Right ventricle myocardium inferior (tissue), 1 donor: ENCODE measurements at places on chromosomes 1 and 21. TPM values are rescaled to one million over a fixed set of nuclear protein-coding genes. Genes with fewer than 3 reads are reported as not detected.

Gene SDC3
- 28.5 TPM for total RNA-seq

Gene KCNJ9
- total RNA-seq: not detected

Gene ROR1
- 8.4 TPM for total RNA-seq

Gene SMYD2
- total RNA-seq: 205 TPM

DNA sequence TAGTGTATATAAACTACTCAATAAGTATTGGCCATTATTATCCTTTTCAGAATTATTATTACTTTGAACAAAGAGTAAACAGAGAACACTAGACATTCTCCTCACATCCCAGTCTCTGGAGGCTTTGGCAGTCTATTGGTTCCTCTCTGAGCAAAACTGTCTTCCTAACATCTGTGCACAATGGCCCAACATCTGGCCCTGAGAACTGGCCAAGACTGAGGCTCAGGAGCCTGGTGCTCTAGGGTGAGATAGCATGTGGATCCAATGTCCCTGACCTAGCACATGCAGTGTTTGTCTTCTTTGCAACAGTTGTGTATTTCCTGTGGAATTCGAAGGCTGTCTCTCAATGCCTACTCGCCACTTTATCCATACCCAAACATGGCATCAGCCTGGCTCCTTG lies 313.2 kb upstream of the KAZN start:
- DNase-seq: no peak

DNA sequence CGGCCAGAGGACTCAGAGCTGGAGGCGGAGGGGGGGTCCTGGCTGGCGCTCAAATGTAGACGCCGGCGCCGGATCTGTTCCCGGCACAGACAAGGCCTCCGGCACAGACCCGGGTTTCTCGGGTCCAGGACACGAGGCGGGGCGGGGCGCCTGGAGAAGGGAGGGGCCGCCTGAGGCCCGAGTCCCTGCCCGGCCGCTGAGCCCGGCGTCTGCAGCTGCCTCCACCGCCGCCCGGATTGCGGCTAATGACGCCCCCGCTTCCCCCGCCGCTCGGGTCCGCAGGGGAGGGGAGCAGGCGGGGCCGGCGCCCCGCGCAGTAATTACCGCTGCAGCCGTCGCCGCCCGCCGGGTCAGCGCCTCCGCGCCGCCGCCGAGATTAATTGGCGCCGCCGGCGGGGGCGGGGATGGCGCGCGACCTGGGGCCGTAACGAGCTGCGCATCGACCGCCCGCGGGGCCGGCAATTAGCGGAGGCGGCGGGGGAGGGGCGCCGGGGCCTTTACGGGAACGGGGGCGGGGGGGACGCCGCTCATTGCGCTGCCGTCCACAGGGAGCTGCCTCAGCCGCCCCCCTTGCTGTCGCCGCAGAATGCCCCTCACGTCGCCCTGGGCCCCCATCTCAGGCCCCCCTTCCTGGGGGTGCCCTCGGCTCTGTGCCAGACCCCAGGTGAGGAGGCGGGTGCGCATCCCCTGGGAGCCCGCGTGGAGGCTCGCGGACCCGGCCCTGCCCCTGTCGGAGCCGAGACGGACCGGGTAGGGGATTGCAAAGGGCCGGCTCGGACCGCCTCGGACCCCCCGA lies 17.3 kb downstream of the NOC2L start:
- peak; percentile 88 for DNase-seq

DNA sequence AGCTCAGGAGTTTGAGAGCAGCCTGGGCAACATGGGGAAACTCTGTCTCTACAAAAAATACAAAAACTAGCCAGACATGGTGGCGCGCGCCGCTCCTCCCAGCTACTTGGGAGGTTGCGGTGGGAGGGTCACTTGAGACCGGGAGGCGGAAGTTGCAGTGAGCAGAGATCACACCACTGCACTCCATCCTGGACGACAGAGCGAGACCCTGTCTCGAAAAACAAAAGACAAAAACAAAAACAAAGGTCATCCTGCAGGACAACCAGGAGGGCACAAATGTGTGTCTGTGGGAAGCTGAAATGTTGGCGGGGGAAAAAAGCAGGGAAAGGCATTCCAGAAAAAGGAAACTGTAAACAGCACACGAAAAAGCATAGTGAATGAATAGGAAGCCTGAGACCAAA lies 104.1 kb upstream of the HNRNPU start:
- no peak for DNase-seq

DNA sequence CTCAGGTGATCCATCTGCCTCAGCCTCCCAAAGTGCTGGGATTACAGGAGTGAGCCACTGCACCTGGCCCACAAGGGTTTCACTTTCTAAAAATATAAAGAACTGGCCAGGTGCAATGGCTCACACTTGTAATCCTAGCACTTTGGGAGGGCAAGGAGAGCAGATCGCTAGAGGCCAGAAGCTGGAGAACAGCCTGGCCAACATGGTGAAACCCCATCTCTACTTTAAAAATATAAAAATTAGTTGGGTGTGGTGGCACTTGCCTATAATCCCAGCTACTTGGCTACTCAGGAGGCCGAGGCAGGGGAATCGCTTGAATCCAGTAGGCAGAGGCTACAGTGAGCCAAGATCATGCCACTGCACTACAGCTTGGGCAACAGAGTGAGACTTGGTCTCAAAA lies 25.7 kb downstream of the MRPL39 start:
- no peak for DNase-seq

DNA sequence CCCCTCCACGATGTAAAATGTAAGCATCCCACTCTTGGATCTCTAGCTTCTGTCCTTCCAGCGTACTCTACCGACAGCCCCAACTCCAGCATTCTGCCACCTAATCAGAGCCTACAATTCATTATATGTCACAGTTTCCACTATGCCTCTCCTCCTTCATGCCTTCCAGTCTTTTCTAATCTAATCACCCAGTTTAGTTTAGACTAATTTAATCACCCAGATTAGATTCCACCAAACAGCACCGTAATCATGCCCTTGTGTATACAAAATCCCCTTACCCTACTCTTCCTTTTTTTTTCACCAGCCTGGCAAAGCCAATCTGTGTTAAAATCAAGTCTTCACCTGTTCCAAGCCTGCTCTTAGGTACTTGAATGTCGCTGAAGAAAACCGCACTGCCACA lies 49.8 kb upstream of the KANK4 start:
- DNase-seq: no peak

DNA sequence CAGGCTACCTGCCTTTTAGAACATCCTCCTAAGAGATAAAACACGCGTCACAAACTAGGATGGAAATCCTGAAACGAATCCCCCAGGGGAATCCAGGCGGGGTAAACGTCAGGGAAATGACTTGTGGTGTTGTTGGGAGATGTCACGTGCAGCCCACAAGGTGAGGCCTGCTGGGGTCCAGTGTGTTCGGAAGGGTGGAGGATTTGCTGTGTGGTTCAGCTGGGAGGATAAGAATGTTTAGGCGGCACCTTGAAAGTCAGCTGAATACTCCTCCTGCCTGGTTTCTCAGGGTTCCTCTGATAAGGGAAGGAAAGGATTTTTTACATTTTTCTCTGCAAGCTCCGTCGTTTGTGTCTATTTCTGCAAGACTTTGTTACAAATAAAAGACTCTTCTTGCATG lies 74.7 kb upstream of the EFHD2 start:
- DNase-seq: no peak

- no peak for DNase-seq
These were observed 96.8 kb upstream of the BMP8A start for GRCh38 chr1:39394598-39394997.

DNA sequence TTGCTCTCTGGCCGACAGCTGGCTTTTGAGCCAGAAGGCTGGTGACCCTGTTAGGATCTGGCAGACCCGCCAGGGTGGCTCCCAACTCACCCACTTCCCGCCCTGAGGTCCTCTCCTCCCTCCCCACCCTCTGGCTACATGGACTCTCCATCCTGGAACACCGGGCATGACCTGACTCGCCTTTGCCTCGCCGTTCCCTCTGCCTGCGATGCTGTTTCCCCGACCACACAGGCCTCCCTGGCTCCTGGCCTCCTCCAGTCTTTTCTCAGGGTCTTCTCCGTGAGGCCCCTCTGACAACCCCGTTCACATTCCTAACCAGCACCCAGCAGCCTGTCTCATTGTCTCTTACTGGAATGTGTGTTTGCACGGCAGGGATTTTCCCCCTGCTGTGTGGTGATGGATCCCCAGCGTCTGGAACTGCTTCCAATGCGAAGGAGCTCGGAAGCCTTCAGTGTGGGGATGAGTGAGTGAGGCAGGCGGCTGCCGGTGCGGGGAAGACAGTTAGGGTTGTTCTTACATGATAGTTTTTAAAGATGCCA lies 46.0 kb upstream of the POFUT2 start:
- DNase-seq: peak; percentile 48

DNA sequence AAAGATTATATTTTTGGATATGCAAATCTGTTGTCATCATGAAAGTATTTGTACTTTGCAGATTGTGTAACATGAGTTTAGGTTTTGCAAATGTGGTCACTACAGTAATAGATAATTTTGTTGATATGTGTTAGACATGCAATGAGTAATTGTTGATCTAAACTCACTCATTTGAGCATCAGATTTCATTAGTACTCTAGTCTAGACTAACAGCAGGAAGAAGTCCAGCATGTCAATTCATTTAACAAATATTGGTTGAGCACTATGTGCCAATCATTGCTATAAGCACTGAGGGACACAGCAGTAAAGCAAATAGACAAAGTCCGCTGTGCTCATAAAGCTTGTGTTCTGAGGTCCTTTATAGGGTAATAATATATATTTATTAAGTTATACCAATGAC lies 350.0 kb downstream of the USP25 start:
- no peak for DNase-seq
